ENCODE measurements at places on chromosomes 4 and X.

DNA sequence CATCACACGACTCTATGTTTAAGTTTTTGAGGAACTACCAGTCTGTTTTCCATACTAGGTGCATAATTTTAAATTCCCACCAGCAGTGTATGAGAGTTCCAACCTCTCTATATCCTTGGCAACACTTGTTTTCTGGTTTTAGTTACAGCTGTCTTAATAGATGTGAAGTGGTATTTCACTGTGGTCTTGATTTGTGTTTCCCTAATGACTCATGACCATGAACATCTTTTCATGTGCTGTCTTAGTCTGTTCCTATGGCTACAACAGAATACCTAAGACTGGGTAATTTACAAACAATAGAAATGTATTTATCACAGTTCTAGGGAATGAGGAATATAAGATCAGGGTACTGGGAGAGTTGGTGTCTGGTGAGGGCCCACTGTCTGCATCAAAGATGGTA lies 51.5 kb upstream of the GPR78 start:
- no peak for DNase-seq

- DNase-seq = no peak
Measured at GRCh38 chr4:15792974-15793373, 14.8 kb downstream of the CD38 start.

DNA sequence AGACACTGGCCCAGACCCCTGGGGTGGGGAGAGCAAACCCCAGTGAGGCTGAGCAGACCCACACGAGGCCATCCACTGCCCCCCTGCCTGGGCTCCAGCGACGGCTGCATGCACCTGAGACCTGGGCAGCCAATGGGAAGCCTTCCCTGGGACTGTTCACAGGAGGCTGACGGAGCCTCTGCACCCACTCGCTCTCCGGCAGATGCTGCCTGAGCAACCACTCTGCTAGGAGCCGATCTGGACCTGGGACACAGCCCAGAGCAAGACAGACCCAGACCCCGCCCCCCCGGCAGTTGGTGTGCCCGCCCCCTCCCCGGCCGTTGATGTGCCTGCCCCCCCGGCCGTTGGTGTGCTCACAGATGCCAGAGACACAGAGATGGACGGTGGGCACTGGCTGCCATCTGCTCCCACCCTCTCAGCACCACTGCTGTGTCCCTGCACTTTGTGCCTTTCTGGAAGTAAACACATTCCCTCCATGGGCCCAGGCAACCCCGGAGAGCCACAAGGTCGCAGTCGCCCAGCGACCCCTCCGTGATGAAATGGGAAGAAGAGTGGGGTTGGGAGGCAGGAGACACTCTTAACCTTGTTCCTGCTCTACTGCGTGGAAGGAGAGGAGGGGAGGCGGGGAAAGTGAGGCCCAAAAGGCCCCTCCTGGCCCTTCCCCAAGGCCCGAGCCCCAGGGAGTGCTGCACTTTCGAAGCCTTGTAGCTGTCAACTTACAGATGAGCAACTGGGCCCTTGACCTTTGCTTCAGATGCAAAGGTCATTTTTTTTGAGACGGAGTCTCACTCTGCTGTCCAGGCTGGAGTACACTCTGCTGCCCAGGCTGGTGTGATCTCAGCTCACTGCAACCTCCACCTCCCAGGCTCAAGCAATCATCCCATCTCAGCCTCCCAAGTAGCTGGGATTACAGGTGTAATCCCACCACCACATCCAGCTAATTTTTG lies 62.0 kb downstream of the ZFYVE28 start:
- DNase-seq = no peak

GRCh38 chrX:133776072-133776471 lies 209.3 kb downstream of the GPC3 start:
- no peak for DNase-seq

- DNase-seq = no peak
Measured at GRCh38 chr4:155889031-155889793, 14.3 kb upstream of the TDO2 start.

GRCh38 chrX:115531818-115532403 lies 29.1 kb upstream of the PLS3 start:
- DNase-seq = peak; percentile 85

GRCh38 chr4:76993787-76994641 lies 44.5 kb downstream of the SEPTIN11 start:
- no peak for DNase-seq

DNA sequence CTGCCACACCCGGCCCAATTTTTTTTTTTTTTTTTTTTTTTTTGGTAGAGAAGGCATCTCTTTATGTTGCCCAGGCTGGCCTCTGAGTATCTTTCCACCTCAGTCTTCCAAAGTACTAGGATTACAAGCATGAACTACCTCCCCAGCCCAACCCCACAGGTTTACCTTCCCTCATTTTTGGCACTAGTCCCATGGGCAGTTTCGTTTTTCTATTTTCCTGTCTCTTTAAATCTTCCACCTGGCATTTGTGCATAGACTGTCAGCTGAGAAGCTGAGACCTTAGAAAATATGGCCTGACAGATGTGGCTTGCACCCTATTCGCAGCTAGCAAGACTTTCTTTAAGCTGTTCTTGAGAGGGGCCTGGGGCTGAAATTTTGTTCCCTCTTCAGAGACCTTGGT lies 27.9 kb downstream of the TNIP2 start:
- no peak for DNase-seq

GRCh38 chr4:113584407-113585150 lies 177.0 kb downstream of the CAMK2D start:
- DNase-seq = peak; percentile 57

DNA sequence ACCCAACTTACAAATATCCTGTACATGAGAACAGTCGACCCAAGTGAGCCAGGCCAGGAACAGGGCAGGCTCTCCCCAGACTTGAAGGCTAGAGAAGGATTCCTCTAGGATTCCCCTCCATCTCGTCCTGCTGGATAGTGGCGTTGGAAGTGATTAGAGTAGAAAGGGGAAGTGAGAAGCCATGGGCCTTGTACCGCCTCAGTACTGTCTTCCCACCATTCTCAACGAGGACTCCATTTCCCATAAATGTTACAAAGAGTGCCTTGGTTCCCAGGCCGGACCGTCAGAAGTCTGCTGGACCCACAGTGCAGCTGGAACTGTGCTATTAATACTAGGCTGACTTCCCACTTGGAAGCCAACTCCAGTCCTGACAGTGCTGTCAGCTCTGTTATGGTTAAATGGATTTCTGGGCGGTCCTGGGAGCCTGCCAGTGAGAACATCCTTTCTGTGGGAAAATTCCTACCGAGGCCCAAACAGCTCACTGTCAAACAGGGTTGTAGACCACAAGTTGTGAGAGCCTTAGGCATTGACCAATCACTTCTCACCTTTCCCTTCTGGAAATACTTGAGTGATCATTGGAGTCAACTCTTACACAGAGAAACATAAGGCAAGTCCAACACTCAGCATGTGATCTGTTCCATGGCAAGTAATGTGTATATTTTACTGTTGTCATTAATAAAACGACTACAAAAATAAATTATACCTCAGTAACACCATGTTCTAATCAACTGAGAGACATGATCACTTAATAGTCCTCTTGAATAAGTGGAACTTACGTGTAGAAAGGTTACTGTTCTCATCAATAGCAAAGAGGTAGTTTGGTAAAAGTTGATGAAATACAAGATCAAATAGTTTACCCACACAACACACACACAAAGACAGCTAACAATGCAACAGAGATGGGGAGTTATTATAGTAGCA lies 58.4 kb downstream of the AMELX start:
- DNase-seq = peak; percentile 64

GRCh38 chrX:8773117-8773516 lies 28.1 kb downstream of the FAM9A start:
- DNase-seq = no peak

DNA sequence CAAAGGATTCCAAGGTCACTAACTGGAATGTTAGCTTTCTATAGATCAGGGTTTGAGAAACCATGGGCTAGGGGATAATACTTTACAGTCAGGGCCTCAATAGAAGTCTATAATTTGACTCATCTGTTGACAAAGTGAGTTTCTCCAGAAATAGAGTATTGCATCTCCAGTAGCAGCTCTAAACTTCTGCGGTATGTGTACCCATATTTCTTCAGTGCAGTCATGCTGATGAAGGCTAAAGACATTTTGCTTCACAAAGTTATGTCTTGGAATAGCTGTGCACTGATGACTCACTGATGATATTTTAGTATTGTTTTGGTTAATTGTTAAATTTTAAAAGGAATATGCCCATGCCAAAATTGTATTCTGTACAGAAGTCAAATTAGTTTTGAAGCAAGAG lies 464.9 kb upstream of the AMOT start:
- DNase-seq = no peak

- no peak for DNase-seq
Measured at GRCh38 chrX:132818638-132819037, 139.8 kb downstream of the HS6ST2 start.

DNA sequence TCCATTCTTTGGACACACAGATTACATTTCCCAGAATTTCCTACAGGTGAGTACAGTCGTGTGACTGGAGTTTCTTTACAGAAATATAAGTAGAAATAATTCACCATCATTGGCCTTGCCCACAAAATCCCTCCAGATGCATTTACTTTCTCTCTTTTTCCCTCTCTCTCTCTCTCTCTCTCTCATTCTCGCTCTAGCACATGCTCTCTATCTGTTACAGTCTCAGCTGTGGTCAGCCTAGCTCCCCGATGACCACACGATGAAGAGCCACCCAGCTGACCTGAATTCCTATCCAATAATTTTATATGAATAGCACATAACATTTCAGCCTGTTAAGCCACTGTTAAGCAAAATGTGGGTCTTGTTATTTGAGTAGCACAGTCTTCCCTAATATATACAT lies 507.9 kb downstream of the PCDH7 start:
- DNase-seq = no peak

DNA sequence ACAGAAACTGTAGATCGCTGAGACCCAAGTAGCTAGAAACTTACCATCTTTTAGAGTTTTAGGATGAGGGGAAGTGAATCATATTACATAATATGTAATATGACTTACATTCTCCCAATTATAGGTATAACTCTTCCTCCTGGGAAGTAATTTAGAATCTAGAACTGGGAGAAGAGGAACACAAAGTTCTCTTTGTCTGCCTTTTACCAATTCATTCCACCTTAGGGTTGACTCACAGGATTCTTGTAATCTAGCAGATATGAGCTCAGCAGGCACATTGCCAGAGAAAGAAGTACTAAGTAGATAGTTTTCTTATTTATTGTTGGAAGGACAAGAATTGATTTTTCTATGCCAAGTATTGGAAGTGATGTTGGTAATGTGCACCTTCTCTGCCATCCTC lies 58.0 kb upstream of the CCSER1 start:
- no peak for DNase-seq

DNA sequence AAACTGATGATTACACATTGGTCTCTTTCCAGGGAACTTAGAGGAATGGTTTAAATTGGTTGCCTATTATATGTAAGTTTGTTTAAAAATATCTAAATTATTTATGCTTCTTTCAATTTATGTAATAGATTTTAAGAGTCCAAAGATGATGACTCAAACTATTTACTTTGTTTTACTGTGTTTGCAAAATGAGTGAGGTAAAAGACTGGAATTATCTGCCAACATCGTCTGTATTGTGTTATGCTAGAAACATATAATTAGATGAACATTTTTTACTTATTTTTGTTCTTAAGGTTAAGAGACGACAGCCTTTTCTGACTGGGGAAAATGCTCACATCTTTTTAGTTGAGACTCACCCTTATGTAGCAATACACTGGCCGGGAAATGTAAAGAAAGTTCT lies 51.1 kb upstream of the SYTL5 start:
- DNase-seq = no peak

DNA sequence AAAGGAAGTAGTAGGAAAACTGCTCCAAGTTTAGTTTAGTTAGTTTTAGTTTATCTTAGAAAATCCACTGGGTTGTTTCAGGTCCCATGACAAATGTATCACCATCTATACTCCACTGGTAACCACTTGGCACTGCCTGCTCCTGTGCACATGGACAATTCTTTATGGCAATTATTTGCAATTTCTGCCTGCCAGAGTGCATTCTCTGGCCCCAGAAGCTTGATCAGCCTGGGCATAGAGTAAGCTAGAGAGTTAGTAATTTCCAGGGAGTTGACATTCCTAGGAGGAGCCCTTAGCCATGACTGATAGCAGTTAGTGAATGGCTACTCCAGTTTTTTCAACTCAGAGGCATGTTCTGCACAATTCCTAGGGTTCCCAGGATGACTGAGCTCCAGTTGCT lies 203.2 kb upstream of the FGF13 start:
- DNase-seq = no peak

DNA sequence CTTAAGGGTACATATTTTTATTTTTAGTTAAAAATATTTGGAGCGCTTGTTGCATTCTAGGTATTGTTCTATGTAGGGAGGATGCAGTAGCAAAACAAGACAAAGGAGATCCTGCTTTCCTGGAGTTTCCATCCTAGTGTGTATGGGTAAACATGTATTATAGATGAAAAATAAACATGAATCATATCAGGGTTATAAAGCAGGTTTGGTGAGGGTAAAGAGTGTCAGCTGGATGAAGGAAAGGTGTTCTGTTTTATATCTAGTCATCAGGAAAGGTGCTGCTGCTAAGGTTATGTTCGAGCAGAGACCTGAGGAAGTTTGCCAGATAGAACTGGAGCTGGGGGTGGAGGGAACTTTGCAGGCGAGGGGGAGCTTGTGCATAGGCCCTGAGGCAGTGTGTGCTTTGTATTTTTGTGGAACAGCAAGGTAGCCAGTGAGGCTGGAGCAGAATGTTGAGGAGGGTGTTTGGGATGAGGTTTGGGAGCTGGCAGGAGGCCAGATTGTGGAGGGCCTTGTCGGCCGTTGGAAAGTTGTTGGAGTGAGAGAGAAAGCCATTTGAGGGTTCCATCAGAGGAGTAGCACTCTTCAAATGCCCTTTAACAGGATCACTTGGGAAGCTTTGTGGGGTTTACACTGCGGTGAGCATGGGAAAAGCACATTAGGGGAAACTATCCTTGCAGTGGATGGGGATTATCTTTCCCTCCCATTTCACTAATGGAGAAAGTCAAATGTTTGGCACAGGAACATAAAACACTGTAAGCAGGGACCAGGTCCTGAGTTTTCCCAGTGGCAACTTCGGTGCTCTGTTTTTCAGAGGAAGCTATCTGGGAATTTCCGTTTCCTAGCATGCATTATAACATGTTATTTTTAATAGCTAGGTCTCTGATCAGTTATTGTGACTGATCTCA lies 35.9 kb downstream of the AFF1 start:
- DNase-seq = peak; percentile 61

- no peak for DNase-seq
Measured at GRCh38 chr4:76688619-76689144, 209.3 kb downstream of the SOWAHB start.

DNA sequence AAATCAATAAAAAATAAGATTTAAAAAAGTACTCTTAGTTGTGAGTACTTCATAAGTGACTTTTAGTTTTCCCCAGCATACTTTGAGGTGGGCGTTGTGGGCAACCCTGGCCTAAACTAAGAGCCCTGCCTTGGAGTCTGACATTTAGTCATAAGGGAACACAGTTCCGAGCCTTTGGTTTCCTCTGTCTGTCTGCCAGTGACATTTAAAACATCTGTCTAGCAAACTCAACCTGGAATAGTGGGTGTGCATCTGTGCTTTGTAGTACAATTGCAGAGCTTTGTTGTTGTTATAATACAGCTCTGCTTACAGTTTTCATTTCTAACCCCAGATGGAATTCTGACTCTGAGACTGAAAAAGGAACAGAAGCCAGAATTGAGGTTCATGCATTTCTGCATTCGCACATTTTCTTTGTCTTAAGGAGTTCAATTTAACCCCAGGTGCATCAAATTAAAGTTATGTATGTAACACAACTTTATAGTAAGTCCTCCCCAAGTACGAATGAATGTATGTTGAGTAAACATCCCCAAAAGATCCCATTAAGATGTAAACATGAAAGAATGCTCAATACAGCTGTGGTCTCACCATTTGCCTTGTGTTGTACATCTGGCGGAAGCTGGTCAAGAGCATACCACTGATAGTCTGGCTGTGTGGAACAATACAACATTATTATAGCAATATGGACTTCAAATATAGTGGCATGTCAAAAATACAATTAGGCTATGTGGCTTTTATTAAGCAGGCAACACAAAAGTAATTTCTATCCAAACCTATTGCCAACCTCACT lies 25.9 kb downstream of the TNIP3 start:
- no peak for DNase-seq
